ENCODE measurements at places on chromosomes 16 and 17. TPM values are rescaled to one million over a fixed set of nuclear protein-coding genes. Genes with fewer than 3 reads are reported as not detected.
A peak's percentile ranks its signal among the peaks of the same experiment; 100 is the strongest.

DNA sequence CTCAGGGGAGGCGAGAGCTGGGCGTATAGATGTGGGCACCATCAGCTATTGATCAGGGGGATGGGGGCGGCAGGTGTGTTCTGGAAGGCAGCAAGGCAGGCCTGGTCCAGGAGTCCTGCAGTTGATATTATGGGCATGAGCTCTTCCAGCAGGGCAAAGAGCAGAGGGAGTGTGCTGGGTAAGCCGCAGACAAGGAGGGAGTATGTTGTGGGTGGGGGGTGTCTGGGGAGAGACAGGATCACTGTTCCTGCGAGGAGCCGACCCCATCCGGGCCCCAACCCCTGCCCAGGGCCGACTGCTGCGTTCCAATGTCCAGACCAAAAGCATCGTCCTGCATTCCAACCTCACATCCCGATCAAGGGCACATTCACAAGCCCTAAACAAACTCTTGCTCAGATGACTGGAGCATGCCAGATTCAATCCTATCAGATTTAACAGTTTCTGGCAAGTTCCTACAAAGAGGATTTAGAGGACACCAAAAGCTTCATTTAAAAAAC is 9.2 kb downstream of the MXRA7 start:
- no peak for DNase-seq

- DNase-seq: no peak
These were observed 33.3 kb downstream of the CCDC42 start for GRCh38 chr17:8711291-8711690.

DNA sequence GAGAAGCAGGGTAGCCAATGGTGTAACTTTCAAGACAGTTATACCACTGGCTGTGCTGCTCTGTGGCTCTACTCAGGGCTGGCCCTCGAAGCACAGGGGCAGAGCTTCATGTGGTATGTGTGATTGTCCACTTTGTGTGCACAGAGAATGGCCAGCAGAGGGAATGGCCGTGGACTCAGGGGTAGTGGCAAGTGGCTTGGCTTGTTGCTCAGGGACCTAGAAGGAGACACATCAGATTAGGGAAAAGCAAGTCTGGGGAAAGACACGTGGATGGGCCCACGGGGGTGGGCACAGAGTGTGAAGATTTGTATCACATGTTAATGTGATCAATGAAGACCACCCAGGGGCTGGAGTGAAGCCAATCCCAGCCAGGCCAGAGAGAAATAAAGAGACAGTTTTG is 20.0 kb upstream of the XYLT2 start:
- no peak for DNase-seq

DNA sequence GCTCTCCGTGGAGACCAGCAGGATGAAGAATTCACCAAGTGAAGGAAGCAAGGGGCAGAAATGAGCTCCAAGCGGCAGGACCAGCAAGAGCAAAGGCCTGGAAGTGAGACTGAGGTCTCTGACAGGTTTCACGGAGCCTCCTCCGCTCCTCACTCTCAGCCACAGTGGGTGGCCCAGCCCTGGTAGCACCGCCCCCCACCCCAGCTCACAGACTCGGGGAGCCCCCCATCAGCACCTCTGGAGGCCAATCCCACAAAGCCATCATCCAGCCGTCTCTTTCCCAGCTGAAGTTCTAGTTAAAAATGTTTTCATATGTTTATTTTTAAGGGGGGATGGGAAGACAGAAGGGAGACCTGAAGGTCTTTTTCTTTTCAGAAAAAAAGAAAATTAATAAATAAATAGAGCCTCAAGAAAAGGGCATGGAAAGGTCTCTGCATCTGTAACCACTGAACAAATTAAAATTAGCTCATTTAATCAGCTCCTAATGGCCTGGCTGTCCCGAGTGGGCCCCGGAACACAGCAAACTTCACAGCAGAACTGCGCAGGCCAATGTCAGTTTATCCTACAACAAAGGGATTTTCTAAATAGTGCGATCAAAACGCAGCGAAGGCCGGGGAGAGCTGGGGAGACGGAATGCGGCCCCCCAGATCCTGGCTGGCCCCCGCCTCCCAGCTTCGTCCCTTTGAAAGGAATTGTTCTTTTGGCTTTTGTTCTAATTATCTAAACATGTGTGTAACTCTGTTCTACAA is 190.3 kb downstream of the ZNF423 start:
- no peak for DNase-seq

DNA sequence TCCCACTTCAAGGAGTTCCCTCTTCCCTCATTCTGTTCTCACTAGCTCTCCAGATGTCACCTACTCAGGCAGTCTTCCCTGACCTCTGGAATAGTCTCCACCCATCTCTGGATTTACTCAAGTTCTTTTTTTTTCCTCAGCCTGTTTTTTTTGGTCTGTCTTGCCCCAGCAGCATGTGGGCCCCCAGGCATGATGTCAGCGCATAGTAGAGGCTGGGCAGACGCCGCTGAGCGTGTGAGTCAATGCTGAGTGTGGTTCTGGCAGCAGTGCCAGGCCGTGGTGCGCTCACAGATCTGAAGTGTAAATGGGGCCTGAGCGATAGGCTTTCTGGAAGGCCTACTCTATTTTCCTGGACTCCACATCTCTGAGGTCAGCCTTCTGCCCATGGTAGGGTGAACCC is 2.7 kb upstream of the KCNJ18 start:
- DNase-seq: peak; percentile 91

- no peak for DNase-seq
These were observed 9.7 kb downstream of the KAT7 start for GRCh38 chr17:49798182-49798581.

DNA sequence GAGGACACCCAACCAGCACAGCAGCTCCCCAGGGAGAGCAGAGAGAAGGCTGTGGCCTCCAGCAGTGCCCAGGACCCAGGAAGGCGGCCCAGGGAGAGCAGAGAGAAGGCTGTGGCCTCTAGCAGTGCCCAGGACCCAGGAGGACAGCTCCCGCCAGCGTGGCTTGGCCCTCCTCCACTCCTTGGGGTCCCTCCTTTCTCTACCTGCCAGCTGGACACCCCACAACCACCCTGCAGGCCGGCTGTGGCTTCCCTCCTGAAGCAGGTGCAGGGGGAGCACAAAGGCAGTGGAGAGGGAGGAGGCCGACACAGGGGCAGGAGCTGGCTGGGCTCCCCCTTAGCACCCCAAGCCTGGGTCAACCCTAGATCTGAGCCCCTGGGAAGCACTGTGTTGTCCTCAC is 54.1 kb upstream of the FASN start:
- DNase-seq: no peak

GRCh38 chr16:80803339-80804055 is 901 bp downstream of the CDYL2 start:
- DNase-seq: no peak

GRCh38 chr17:48776602-48777001 is 40.4 kb downstream of the TTLL6 start:
- no peak for DNase-seq

DNA sequence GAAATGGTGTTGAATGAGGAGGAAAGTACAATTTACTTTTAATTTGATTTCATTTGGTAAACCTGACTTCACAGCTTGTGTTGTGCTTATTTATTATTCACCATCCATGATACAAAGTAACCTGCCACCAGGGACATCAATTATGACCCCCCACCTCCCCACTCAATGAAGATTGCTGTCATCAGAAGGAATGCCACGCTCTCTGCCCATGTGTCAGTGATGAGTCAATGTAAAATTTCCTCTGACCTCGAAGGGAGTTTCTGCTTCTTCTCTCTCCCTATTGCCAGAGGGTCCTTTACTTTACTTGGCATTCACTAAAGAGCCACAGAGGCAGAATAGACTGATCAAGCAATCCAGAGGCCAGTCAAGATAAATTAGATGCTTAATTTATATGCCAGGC is 759.7 kb downstream of the CDH11 start:
- DNase-seq: no peak

- no peak for DNase-seq
These were observed 1.1 kb downstream of the ZNF423 start for GRCh38 chr16:49854796-49855203.

DNA sequence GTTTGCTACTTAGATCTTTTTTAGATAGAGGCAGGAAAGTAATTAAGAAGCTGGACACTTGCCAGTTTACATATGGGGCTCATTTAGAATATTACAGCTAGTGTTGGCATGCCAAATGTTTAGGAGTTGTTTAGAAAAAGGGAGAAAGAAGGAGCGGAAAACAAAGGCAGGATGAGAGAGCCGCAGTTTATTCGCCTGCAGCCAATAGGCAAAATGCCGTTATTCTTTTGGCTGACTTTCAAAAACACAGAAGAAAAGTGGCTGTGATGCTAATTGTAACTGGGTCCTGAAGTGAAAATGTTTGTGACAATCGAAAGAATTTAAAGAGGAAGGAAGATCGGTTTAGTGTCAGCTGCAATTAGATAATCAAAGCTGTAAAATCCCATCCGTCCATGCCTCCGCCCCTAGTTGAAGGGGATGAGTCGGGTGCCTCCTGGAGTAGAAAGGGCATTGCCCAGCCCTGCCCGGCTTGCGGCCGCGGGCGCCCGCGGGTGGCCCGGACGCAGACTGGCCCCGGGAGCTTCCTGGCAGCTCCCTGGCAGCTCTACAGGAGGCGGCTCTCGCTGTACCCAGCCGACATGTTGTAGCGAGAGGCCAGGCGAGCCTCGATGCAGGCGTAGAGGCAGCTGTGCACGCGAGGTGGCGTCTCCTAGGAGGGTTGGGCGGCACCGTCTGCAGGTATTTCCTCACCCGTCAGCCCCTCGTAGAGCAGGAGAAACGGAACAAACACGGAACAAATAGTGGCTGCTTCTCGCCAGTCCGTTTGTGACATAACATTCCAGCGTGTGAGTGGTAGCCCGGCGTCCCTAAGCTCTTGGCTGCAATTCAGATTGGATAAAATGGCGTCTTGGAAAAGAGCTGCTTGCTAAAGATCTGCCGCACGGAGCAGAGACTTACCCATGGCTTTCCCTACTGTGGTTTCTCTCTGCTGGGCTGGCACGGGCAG is 82.2 kb downstream of the TNRC6C start:
- DNase-seq: no peak

GRCh38 chr17:28174352-28175046 is 132.0 kb downstream of the NLK start:
- DNase-seq: no peak

DNA sequence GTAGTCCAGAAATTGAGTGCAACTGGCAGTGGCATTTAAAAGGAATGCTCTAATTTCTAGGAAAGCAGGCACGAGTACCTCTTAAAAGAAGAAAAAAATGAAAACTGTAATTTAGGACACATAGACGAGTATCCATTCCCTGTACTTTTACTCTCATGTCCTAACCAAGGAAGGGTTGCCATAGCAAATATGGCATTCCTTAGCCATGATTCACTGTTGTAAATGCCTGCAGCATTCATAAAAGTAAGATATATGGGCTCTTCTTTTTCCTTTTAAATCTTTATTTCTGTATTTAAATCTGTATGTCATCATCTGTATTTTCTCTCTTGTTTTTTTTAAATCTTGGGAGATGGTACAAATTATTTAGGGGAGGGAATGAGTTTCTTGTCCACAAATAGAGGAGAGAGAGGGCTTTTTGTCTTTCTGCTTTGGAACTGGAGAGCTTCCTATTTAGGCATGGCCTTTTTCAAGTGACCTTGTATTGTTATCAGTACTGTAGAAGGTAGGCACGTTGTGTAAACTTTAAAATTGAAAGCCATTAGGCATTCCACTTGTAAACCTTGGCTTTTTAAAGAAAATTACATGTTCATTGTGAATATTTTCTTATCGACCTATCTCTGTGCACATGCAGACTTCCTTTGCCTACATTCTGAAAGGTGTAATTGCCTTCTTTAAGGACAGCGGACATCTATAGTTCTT is 50.0 kb downstream of the TENT4B start:
- no peak for DNase-seq

- no peak for DNase-seq
These were observed 32.1 kb upstream of the SBK1 start for GRCh38 chr16:28260193-28260592.

DNA sequence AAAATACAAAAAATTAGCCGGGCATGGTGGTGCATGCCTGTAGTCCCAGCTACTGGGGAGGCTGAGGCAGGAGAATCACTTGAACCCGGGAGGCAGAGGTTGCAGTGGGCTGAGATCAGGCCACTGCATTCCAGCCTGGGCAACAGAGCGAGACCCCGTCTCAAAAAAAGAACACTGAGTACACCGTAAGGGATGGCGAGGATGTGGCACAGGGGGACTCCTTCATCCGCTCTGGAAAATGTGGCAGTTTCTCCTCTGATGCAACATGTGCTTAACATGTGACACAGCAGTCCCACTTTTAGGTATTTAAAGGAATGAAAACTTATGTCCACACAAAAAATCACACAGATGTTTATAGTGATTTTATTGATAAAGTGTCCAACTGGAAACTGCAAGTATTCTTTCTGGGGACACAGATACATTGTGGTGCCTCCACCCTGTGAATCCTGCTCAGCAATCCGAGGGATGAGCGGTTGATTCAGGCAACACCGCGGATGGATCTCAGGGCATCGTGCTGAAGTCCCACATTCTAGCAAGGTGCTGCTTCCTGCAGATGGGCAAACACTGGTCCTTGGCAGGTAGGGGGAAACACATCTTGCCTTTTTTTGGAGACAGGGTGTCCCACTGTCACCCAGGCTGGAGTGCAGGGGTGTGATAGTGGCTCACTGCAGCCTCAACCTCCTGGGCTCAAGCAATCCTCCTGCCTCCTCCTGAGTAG is 3.5 kb upstream of the C16orf95 start:
- DNase-seq: peak; percentile 17

- DNase-seq: no peak
These were observed 14.6 kb downstream of the CDH3 start for GRCh38 chr16:68659412-68660358.

DNA sequence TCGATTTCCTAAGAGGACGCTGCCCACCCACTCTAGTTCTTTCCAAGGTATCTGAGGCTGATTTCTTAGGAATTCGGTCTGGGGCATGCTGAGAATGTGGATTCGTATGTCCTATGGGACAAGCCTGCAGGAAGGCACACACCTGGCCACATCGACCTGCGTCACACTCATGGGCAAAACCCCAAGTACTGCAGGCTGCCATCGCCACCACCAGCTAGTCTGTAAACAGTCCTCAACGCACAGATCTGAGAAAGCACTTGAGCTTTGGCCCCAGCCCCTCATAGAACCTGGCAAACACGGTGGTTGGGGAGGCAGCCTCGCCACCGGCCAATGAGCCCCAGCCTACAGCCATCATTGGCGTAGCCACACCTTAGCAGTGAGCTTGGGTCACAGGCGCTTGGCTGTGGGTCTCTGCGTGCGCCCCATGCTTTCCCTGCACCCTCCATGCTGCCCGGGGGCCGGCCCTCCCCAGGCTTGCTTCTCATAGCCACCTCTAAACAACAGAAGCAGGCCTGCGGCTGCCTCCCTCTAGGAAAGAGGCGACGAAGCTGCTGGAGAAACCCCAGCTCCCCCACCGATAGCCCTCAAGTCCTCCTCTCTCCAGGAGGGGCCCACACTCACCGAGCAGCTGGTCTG is 75.1 kb downstream of the ZNF778 start:
- no peak for DNase-seq

- DNase-seq: no peak
These were observed 49.1 kb upstream of the SLC25A19 start for GRCh38 chr17:75338335-75338734.

Gene SLC5A11
- not detected for total RNA-seq

Gene TP53TG3B
- not detected for total RNA-seq

Gene PRSS22
- not detected for total RNA-seq

Gene ERI2
- total RNA-seq: 13.3 TPM

Gene TNRC6C
- total RNA-seq: 19.8 TPM

Gene MILR1
- total RNA-seq: not detected

Gene C16orf96
- 0.23 TPM for total RNA-seq

Gene HIGD1B
- not detected for total RNA-seq

Gene KRT28
- not detected for total RNA-seq

Gene KRT222
- total RNA-seq: not detected

Gene CPSF4L
- total RNA-seq: not detected
